ENCODE measurements at places on chromosomes 16 and 17.

DNA sequence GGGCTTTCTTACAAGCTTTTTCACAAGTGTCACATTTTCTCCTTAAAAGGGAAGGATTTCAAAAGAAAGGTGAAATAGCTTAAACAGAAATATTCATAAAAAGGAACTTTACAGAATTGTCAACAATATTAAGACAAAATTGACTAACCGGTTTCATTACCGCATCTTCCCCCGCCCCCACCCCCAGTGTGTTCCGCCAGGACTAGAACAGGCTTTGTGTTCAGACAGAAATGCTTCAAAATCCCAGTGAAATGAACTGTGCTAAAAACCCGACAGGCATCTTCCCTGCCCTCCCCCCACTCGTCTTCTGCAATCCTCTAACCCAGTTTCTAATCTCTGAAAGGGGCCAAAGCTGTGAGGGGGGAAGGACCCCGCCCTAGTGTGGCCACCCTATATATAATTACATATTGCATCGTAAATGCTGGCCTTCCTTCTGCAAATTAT lies 990 bp upstream of the ROGDI start:
- no peak for DNase-seq

DNA sequence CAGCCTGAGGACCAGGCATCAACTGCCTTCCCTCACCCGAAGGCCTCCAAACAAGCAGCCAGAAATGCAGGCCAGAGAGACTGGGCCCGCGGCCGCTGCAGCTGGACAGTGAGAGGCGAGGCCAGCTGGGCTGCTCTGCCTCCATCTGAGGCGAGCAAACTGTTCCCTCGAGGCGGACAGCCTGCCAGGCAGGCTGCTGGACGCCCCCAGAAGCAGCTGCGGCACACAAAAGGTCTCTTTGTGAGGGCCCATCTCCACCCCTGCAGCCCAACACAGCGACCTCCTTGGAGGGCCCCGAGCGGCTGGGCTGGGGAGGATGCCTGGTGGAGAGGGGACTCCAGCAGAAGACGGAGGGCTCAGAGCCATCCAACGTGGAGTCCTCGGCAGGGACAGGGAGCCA lies 4.7 kb downstream of the CORO7 start:
- DNase-seq = no peak

DNA sequence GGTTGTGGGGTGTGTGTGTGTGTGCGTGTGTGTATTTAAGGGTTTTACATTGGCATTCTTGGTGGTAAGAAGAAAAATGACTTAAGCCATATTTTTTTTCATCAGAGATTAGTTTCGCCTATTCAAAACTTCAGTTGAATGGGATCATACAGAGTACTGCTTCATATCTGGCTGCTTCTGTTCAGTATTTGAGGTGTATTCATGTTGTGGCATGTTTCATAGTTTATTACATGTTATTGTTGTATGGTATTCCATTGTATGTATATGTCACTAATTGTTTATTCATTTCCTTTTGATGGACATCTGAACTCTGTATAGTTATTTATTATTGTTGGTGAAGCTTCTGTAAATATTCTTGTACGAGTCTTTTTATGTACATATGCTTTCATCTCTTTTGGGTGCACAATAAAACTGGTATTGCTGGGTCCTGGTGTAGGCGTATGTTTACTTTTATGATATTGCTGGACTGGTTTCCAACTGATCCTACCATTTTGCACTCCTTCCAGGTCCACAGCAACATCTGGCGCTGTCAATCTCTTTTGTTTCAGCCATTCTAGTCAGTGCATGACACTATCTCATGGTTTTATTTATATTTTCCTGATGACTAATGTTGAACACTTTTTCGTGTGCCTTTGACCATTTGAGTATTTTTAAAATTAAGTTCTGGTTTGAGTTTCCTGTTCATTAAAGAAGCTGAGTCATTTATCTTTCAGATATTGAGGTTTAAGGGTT lies 77.4 kb upstream of the MAF start:
- no peak for DNase-seq

DNA sequence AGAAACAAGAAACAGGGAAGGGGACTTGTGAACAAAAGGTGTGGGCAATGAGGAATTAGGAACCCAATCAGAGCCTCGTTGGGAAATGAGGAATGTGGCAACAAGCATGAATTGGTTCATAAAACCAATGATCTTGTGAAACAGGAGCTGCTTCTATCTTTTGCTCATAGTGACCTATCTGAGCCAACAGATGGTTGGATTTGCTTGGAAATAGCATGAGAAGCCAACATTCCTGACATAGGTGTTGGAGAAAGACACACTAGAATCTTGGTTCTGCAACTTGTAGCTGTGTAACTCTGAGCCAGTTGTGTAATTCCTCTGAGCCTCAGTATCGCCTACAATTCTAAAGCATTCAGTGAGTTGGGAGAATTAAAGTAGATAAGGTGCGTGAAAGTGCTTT lies 251.9 kb upstream of the AXIN2 start:
- no peak for DNase-seq

DNA sequence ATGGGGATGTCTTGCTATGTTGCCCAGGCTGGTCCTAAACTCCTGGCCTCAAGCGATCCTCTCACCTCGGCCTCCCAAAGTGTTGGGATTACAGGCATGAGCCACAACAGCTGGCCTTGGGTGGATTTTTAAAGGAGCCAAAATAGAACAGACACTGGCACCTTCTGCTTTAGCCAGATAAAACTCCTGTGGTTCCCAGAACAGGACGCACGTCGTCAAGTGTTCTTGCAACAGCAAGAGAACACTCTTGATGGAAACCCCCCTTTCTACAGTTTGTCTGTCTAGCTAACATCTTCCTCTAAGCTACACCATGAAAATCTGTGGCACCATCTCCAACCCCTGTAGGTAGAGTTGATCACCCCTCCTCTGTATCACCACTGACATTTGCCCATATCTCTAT lies 122.6 kb downstream of the NPIPB5 start:
- DNase-seq = no peak

GRCh38 chr16:84853534-84853933 lies 33.7 kb downstream of the CRISPLD2 start:
- no peak for DNase-seq

DNA sequence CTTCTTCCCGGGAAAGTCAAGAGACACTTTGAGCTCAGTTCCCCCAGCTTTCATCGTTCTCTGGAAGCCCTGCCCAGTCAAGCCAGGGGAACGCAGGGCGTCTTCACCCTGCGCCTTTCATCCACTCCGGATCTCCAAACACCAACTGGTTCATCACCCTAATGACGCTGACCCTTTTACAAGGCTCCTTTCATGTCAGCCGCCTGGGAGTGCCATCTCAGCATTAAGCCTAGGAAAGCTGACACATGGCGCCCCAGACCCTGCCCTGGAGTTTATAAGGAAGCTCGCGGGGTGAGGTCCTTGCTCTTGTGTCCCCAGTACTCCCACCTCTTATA lies 594 bp upstream of the DNAJC7 start:
- DNase-seq = no peak

GRCh38 chr17:67335245-67335835 lies 31.0 kb downstream of the PSMD12 start:
- no peak for DNase-seq

DNA sequence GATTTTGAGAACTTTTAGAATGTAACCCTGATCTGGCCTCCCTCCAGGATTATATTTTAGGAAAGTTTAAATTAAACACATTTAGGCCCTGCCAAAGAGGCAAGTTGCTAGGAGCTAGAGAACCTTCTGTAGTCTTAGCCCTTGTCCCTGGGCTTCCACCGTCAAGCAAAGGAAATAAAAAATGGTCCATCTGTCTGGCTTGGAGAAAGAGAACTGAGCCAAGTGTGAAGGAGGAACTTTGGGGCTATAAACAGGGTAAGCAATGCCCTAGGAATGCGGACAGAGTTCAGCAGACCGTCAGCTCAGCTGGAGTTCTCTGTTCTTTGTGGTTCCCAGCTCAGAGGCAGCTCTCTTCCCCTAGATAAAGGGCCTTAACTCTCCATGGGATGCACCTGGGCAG lies 29.6 kb downstream of the RCVRN start:
- no peak for DNase-seq

DNA sequence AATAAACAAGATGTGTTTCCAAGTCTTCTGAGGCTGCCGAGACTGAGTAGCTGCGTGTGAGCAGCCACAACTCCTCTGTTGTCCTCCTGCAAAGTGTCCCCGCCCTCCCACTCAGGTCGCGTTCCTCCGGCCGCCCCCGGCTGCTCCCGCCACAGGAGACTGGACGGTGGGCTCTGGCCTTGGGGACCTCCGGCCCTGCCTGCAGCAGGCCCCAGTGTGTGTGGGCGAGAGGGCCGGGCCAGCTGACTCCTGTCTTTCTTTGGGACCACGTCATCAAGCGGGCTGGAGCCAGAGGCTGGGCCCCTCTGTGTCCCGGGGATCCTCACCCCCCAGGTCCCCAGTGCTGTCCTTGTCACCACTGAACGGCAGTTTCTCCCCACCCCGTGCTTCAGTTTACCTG lies 175.3 kb downstream of the NPIPB11 start:
- no peak for DNase-seq

- no peak for DNase-seq
Measured at GRCh38 chr17:70288540-70289290, 119.4 kb downstream of the KCNJ2 start.

- DNase-seq = no peak
Measured at GRCh38 chr17:36808180-36808661, 129.1 kb upstream of the LHX1 start.

DNA sequence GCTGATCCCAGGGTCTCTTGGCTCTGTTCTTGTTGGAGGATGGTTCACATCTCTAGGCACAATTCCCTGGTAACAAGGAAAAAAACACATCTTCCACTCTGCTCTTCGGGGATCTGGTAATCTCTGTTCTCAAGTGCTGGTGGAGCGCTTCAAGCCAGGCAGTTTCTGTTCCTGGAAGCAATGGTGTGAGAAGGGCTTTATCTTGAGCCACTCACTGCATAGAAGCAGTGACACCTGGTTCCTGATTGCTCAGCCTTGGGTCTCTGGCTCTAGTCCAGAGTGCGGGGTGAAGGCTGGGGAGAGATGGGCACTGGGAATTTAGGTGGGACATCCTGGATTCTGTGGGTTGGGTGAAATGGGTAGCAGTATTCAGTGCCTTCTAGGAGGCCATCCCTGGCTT lies 14.1 kb downstream of the AKAP1 start:
- DNase-seq = no peak

DNA sequence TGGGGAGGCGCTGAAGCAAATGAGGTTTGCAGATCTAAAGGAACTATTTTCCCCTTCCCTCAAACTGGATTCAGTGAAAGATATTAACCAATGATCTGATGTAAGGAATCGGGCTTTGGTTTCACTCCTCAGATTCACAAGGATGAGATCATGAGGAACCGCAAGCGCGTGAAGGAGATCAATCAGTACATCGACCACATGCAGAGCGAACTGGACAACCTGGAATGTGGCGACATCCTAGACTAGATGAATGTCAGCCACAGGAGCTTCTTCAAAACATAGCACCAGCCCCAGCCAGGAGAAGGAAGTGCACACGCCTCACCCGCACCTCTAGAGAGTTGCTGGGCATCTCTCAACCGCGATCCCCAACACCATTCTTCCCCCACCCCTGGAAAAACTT lies 22.5 kb downstream of the ATPAF2 start:
- no peak for DNase-seq
